ENCODE measurements at places on chromosomes 3 and 15.
A peak's percentile ranks its signal among the peaks of the same experiment; 100 is the strongest.

GRCh38 chr3:47571391-47572175, 7.1 kb downstream of the CSPG5 start:
- DNase-seq = no peak

- no peak for DNase-seq
Observed at GRCh38 chr15:66580643-66581042, 14.8 kb upstream of the LCTL start.

DNA sequence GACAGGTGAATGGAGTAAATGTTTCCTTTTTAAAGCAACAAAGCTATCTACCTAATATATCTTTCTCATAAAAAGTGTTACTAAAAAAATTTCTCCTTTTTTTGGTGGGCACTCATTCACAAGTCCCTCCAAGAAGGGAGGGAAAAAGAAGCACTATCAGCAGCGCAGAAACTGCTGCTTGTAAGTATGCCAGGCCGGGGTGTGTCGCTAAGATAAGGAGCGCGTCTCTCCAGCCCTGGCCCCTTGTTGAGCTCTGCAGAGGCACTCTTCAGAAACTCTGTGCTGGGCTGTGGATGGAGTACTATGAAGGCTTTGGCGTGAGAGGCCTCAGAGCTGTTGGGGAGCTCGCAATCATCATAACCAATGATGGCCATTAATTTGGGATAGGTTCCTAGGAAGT, 49.1 kb downstream of the ZDHHC3 start:
- no peak for DNase-seq

DNA sequence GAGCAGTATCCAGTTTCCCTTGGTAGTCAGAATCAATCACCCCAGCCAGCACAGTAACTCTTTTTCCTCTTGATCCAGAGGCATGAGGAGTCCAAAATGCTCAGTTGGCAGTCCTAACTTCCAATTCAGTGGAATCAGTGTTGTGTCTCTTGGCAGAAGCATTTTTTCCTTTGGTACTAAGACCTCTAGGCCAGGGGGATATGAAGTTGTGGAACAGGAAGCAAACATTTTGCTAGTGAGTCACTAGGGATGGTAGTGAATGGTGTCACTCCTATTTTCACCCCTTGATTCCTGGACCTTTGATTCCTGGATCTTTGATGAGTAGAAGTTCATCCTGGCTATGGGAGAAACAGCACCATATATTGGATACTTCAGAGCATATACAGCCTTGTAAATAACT, 70.5 kb upstream of the ALDH1A3 start:
- no peak for DNase-seq

DNA sequence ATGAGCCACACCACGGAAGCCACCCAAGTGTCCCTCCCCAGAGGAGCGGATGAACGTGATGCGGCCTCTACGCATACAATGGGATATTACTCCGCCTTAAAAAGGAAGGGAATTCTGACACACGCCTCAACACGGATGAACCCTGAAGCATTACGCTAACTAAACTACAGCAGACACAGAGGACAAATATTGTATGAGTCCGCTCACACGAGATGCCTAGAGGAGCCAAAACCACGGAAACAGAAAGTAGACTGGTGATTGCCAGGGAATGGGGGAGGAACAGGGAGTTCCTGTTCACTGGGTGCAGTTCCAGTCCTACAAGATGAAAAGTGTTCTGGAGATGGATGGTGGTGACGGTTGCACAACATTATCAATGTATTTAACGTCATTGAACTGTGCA, 32.7 kb downstream of the SRGAP3 start:
- no peak for DNase-seq

- no peak for DNase-seq
Observed at GRCh38 chr3:160842021-160843005, 86.3 kb downstream of the PPM1L start.

DNA sequence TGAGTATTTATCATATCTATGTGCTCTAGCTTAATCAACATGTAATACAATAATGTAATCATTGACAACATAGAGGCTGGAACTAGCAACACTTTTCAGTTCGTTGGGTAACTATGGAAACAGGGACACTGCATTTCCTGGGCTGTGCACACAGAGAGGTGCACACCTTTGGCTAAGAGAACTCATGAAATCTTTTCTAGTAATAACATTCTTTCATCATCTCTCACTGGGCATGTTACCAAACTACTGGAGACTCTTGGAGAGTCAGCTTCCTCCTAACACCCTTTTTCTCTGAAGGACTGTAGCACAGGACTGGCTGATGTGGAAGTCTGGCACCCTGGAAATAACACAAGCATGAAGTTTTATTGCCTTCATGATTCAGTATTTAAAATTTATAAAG, 135.6 kb downstream of the KCNMB2 start:
- DNase-seq = no peak

- DNase-seq = peak; percentile 39
Observed at GRCh38 chr3:45864760-45865519, 21.4 kb upstream of the CCR9 start.

DNA sequence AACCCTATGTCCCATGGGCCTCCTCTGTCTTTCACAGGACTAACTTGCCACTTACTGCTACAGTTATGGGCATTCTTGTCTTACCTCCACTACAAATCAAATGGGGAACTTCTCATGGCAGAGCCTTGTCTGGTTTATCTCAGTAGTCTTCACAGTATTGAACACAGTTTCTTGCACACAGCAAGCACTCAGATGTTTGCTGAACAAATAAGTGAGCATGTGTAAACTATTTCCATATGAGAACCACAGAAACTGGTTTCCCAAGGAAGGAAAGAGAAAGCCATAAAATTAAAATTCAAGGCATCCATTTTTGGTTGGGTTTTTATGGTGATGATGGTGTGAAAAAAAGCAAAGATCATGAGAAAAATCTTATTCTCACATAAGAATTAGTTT, 189.2 kb downstream of the MEX3B start:
- no peak for DNase-seq
